ENCODE measurements at places on chromosomes 5 and 9.

DNA sequence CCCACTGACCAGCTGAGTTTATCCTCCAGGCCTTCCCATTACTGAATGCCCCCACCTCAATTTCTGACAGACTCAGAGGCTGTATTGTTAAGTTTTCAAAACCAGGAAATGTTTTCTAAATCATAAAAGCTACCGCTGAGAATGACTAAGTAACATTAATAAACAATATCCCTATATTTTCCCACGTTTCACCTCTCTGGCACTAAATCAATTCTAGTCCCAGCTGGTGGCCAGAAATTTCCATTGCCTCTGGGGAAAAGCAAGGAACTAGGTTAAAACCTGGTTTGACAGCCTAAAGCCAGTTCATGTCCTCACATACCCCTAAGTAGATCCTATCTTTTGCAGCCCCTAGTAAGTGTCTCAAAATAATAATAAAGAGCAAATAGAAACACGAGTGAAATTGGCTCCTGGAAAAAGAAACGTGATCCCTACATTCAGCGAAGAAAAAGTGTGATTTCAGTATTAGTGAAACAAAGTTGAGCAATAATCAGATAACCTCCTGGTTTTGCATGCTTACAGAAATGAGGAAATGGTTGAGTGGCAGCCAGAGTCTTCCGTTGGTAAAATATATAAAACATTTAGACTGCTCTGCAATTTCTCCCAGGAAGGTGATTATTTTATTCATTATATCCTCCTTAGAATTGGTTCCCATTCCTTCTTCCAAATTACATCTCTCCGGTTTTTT, 110.9 kb downstream of the ESM1 start:
- DNase-seq: no peak

DNA sequence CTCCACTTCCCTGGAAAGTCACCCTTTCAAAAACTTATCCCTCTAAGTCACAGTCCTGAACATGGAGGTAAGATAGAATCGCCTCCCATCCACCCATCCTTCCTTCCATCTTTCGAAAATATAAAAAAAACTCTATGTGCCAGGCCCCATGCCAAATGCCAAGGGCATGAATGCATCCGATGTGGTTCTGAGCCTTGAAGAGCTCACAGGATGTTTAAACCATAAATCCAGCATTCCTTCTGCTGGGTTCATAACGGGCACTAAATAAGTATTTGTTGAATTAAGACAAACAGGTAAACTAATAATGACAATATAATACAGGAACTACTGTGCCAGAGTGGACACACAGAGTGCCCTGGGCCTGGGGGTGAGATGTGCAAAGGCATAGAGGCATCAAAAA, 147.3 kb downstream of the TTLL11 start:
- DNase-seq: no peak

GRCh38 chr5:141779503-141779973, 97.5 kb upstream of the ARAP3 start:
- DNase-seq: no peak

DNA sequence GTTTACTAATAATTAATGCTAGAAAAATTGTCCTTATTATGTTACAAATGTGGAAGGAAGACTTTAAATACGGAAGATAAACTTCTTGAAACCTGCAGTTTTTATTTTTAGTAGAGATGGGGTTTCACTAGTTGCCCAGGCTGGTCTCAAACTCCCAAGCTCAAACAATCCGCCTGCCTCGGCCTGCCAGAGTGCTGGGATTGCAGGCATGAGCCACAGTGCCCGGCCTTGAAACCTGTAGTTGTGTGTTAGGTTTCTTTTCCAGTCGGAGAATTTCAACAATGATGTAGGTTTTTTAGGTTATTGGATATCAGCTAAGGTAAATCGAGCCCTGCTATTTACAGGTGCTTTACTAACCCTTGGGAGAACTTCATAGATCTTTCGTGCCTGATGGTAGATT, 30.8 kb downstream of the CTNNA1 start:
- DNase-seq: no peak

DNA sequence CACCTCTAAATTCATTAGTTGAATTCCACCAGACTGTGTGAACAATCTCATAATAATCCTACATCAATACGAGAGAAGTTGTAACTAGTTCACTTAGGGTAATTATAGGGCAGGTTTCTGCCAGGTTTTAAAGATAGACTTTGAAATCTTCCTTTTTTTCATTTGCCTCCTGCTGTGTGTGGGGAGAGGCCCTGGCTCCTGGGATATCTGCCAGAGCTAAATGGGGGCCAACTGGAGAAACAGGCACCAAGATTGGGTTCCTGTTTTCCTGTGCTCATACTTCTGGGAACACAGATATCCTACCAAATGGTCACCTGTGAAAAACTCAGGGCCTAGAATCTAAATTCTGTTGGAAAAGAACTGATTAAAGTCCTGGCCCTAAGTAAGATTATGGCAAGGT, 42.3 kb downstream of the SH3RF2 start:
- DNase-seq: no peak

DNA sequence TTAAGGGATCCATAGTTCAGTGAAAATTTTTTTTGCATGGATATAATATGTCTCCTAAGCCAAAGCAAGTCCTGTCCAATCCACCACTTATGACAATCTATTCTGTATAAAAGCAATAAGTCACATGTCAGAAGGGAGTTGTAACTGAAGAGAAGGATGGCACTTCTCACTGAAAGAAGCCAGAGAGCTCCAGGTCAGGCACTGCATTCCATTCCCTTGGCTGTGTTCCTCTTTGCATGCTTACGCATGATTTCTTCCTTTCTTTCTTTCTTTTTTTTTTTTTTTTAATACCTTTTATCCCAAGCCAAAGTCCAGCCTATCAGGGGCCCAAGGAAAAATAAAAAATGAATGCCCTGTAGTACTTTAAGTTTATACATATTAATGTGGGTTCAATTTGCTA, 39.8 kb downstream of the MAMDC2 start:
- no peak for DNase-seq

GRCh38 chr9:113656771-113657670, 193.5 kb downstream of the RGS3 start:
- no peak for DNase-seq

Data from stimulated activated CD4-positive, alpha-beta T cell treated with anti-CD3 and anti-CD28 coated beads, TNF-alpha, amount 100 ng/mL, for 48 hours (primary cell).